Activated naive CD8-positive, alpha-beta T cell treated with anti-CD3 and anti-CD28 coated beads for 36 hours (primary cell): ENCODE measurements at places on chromosomes 16 and 17. TPM values are rescaled to one million over a fixed set of nuclear protein-coding genes. Genes with fewer than 3 reads are reported as not detected.

DNA sequence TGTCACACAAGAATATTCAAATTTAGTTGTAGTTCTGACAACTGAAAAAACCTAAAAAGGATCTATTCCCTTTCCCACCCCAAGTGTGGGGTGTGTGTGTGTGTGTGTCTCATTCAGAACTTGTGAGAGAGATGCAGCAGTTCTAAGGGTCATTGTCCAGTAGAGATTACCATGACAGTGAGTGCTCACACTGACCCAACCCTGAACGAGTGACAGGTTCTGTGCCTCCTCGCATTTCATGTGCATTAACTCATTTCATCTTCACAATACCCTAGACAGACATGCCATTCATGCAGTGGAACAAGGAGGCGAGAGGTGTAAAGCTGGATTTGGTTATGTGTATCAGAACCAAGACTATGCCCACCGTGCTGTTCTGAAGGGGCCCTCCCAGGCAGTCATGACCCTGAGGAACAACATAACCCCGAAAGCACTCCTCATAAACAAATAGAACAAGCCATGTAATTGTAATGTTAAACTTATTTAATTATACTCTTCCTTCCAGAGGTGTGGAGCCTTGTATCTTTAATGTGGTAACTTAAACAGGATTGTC lies 102.1 kb downstream of the CLEC16A start:
- DNase-seq: no peak

- DNase-seq: no peak
Observed at GRCh38 chr17:31512796-31513195, 121.3 kb downstream of the RAB11FIP4 start.

GRCh38 chr16:30774367-30775130 lies 12.4 kb downstream of the RNF40 start:
- DNase-seq: no peak

- DNase-seq: no peak
Observed at GRCh38 chr16:68356919-68357286, 46.1 kb downstream of the PRMT7 start.

- peak; percentile 76 for DNase-seq
Observed at GRCh38 chr16:1102921-1103635, 7.0 kb upstream of the C1QTNF8 start.

DNA sequence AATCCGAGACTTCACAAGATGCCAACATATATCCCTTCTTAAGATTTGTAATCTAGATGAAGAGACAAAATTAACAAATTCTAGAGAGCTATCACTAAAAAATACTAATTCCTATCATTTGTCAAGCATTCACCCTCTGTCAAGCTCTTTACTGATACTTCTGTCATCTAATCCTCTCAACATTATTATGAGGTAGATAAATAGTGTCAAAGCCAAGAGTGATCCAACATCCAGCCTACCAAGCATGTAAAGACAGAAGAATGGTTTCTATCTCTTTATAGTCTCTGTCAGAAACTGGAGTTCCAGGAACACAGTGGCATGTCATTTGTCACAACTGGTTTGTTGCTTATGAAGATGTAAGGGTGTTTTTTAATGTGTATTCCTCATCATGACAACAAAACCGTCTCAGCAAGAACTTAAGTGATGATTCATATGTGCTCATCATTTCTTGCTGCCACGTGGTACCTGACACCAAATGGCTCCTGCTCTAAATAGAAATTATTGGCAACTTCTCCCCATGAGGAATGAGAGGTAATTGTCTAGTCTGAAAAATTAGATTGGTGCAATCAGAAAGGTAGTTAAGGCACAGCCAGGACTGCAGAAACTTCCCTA lies 196.8 kb downstream of the TOX3 start:
- DNase-seq: no peak

GRCh38 chr17:37651849-37652248 lies 8.6 kb upstream of the DDX52 start:
- DNase-seq: no peak

- no peak for DNase-seq
Observed at GRCh38 chr16:79991969-79992368, 391.4 kb upstream of the MAF start.

DNA sequence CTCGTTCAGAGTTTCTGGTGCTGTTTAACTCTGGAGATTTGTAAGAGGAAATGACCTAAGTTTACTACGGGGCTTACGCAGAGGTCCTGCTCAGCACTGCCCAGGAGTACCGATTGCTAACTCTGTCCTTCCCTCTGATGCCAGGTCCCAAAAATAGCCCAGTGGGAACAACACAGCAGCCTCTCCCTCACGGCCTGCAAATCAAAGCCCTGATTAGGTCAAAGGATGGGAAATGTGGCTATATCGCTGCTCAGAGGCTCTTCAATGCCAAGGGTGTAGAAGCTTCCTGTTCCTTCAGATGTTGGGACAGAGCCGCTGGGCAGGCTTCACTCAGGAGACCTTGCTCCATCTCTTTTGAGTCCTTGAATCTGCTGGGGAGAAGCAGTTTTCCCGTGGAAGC lies 174.2 kb upstream of the KCNJ16 start:
- DNase-seq: no peak

GRCh38 chr16:29726845-29727377 lies 18.9 kb downstream of the C16orf54 start:
- no peak for DNase-seq

DNA sequence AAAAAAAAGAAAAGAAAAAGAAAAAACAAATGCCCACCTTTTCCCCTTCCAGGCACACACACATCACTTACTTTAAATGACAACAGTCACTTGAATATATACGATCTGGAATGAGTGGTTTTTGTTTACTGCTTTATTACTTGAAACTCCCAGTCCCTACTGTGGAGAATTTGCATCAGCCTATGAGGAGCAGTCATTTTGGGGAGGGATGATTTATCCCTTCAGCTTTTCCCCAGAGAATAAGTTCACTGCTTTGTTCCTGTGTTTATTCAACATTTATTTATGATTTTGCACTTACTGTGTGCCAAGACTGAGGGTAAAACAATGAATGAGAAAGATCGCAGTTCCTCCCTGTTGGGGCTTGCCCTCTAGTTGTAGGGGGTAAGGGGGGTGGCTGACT lies 4.7 kb upstream of the ZNF423 start:
- no peak for DNase-seq

DNA sequence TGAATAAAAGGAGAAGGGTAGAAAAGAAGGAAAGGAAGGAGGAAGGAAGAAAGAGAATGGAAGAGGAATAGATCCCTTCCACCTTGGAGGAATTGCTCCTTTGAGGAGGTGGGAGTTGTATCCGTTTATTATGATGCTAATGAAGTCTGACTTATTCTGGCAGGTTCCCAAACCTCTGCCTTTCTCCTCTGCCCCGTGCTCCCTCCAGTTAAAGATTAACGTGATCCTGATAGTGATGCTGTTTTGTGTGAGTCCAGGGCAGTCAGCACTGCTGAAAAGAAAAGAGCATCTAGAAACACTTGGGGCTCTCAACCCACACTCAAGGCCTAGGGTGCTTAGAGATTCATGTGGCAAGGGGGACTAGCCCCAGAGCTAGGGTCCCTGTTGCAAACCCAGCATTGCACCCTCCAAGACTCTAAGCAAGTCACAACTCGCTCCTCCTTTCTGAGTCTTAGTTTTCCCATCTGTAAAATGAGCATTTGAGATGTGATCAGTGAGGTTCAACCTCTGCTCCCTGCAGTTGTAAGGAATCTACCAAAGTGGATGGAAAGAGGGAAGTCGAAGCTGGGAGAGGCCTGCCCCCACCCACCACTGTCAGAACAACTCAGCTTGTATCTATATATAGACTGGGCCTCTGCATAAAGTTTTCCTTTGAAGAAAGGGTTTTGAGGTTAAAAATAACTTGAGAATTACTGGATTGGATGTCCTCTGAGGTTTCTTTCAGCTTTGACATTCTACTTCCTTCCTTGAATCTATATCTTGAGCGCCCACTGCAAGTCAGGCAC lies 46.9 kb upstream of the TMEM132E start:
- no peak for DNase-seq

DNA sequence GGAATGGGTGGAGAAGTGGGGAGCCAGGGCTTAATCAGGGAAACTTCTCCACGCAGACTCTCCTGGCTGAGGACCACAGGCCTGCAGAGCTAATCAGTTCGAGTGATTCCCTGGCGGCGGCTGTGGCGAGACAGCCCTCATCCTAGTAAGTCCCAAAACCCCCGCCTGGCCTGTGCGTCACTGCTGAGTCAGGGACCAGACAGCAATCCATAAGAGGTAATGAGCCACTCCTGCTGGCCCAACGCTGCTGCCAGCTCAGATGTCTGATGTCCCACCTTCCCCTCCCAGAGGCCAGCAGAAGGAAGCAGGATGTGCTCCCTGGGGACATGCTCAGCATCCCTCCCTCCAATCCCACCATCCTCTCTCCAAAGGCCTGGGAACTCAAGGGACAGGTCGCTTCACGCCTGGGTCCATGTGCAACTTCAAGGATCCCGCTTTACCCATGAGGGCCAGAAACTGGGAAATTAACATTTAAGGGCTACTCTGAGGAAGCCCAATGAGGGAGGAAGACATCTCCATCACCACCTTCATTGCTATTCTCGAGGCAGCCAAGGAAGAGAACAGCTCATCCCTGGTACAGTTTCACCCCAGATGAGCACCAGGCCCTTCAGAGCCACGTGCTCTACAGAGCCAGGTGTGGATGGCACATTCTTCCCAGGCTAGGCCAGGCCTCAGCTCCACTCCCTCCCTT lies 7.9 kb downstream of the ACLY start:
- DNase-seq: no peak

DNA sequence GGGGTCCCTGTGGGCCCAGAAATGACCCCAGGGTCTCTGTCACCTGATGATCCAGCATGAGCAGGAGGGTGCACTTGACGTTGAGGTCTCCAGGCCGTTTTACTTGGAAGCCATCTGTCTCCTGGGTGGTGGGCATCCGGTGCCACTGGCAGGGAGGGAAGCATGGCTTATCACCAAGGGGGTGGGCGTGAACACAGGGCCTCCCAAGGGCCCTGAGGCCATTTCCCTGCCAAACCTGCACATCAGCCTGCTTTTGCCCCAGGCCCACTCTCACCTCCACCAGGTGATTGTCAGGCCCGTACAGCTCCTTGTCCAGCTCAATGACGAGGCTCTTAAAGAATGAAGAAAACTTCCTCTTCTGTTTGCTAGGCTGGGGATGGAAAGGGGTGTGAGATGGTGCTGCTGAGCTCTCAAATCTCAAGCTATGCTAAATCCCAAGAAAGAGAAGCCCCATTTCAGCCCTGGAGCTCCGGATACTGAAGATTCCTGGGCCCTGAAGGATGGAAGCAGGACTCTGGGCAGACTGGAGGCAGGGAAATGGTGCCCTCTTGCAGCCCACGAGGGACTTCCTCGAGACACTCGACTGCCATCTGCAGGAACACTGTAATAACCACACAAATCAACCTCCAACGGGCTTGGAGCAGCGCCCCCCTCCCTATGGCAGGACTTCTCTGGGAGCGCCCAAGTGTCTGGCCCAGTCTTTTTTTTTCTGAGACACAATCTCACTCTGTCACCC lies 7.1 kb upstream of the FTSJ3 start:
- DNase-seq: peak; percentile 57

GRCh38 chr16:15507301-15507958 lies 73.0 kb downstream of the BMERB1 start:
- DNase-seq: no peak

GRCh38 chr17:79950751-79951150 lies 84.9 kb downstream of the TBC1D16 start:
- DNase-seq: no peak

DNA sequence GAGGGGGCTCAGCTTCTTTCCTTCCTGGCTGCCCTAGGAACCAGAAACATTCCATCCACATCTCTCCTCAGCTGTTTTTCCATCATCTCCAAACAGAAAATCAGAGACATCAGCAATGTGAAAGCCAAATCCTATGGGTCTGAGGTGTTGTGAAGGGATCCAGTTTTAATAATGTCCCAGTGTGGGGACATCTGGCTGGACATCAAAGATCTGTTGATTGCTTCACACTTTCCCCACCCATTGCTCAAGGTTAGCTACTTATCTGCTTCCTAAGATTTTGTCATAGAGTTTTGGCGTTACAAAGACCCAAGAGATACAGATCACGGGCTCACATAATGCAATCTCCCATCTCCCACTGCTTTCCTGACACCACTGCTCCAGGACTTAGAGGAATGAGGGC lies 47.8 kb upstream of the AXIN2 start:
- DNase-seq: no peak

- DNase-seq: no peak
Observed at GRCh38 chr16:54443352-54443751, 156.8 kb upstream of the IRX3 start.

DNA sequence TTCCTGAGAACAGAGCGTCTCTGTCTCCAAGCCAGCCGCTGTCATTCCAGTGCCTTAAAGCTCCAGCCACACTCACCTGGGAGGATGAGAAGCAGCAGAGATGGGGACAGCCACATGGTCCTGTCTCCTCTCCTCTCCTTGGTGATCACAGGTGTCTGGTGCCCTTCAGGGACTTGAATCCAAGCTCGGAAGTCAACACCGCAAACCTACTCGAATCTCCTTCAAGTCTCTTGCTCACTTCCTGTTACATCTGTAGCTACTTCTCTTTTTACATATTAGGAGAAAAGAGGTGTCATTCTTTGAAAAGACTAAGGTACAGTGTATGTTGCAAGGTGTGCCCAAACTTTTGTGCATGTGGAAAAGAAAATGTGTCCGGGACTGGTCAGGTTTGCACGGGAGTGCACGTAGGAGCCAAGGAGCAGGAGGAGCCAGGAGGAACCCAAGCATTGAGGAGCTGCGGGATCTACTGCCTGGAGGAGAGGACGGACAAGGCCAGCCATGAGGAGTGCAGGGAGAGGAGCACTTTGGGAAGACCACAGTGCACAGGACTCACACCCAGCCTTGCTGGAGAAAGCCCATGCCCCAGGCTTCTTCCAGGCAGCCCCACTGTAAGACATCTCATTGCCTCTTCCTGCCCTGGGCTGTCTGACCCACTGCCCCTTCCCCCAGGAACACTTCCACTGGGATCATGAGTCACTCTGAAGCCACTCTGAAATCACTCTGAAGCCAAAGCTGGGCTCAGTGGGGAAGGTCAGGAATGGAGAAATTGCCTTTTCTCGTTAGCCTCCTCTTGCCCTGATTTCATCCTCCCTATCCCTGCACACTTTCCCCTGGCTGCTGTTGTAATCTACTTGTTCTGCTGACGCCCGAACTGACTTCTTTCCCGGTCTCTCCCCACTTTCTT lies at the start of gene CD300LD:
CD300LD (minus strand) TSS at position 197 of the 904 bp plus-strand sequence; CDS start at position 116, 81 bp downstream.
- DNase-seq: no peak

CORO1A gene
- 972 TPM for total RNA-seq

CFAP97D1 gene
- not detected for total RNA-seq

PRR35 gene
- not detected for total RNA-seq

GINS2 gene
- 74.1 TPM for total RNA-seq

ADAP2 gene
- total RNA-seq: 0.42 TPM

ADAD2 gene
- total RNA-seq: 0.66 TPM
